GM19239 (cell line): ENCODE measurements at places on chromosomes 12 and 14.

- DNase-seq: no peak
These were observed 6.3 kb downstream of the SCNN1A start for GRCh38 chr12:6368906-6369525.

- no peak for DNase-seq
These were observed 141.6 kb downstream of the GXYLT1 start for GRCh38 chr12:42003031-42003430.

DNA sequence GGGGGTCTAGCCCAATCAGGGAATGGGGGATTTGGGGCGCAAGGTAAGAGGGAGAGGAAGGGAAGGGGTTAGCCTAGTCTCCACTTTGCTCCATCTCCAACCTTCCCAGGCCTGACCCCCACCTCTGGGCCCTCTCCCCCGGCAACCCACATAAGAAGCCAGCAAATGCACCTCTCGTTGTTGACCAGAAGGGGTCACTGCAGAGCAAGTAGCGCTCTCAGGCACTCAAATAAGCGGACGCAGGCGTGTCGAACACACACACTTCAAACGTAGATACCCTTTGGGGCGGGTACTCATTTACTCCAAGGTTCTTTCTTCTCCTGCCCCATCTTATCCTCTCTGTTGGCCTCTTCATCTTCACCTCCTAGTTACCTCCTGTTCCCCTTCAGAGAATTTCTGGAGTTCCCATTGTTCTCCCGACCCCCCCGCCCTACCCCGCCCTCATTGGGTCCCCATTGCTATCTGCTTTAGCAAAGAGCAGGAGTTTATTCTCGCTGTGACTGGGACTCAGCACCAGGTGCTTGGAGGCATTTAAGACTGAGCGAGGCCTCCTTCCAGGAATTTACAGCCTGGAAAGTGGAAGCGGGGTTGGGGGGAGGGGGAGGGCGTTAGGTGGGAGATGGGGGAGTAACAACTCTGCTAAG lies 1.5 kb upstream of the SRRM4 start:
- DNase-seq: peak; percentile 54

GRCh38 chr14:22769369-22769768 lies 2.9 kb downstream of the OXA1L start:
- DNase-seq: no peak

- DNase-seq: no peak
These were observed 1.3 kb downstream of the SLC38A1 start for GRCh38 chr12:46267575-46267824.

DNA sequence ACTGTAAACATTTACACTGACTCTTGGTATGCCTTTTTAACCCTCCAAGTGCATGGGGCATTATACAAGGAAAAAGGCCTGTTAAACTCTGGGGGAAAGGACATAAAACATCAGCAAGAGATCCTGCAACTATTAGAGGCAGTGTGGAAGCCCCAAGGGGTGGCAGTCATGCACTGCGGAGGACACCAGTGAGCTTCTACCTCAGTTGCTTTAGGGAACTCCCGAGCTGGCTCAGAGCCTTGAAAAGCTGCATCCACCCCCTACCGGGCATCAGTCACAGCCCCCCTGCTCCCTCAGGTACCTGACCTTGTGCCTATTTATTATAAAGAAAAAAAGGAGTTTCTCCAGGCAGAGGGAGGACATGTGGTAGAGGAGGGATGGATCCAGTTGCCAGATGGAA lies 695.6 kb upstream of the LMO3 start:
- no peak for DNase-seq

- DNase-seq: no peak
These were observed at the start of gene TNS2 for GRCh38 chr12:53049571-53050318. Gene TNS2, plus strand, starts transcription at chr12:53050065. Its CDS starts 121 bp downstream, at chr12:53050186.

GRCh38 chr14:77526266-77526665 lies 27.6 kb upstream of the ISM2 start:
- DNase-seq: no peak

DNA sequence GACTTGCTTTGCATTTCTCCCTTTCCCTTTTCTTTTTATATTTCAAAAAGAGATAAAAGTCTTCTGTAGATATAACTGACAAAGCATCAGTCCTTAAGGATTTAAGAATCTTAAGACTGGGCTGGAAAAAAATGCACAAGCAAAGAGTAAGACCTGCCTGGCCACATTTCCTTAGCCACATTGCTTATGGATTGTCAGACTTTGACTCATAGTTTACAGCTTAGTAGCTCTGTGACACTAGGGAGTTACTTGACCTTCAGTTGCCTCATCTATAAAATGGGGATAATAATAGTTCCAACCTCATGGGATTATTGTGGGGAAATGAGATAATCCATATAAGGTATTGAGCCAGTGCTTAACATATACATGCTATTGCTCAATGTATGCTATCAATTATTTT lies 66.4 kb upstream of the STK38L start:
- DNase-seq: no peak

GRCh38 chr12:44431647-44432343 lies 444.3 kb downstream of the NELL2 start:
- no peak for DNase-seq

DNA sequence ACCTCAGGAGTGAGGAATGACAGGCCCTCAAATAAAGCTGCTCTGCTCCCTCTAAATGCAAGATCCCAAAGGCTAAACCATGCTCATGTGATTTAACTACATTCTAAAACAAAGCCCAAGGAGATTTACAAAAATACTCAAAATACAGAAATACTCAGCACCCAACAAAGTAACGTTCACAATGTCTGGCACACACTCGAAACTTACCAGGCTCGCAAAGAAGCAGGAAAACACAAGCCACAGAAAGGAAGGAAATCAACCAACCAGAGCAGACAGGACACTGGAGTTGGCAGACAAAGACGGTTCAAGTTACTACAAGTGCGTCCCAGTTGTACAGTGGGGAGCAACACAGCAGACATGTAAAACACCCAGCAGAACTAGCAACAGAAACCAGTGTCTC lies 33.4 kb downstream of the STX2 start:
- DNase-seq: no peak

DNA sequence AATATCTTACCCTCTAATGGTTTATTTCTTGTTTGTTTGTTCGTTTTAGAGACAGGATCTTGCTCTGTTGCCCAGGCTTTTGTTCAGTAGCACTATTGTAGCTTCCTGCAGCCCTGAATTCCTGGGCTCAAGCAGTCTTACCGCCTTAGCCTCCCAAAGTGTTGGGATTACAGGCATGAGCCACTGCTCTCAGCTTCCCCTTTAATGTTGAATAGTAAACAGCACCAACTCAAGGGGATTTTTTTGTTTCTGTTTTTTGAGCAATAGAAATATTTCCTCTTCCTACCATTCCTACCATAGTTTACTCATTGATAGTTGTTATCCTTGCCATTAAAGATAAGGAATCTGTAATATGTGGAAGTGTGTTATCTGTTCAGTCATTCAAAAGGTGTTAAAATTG lies 10.7 kb downstream of the ARID4A start:
- no peak for DNase-seq

DNA sequence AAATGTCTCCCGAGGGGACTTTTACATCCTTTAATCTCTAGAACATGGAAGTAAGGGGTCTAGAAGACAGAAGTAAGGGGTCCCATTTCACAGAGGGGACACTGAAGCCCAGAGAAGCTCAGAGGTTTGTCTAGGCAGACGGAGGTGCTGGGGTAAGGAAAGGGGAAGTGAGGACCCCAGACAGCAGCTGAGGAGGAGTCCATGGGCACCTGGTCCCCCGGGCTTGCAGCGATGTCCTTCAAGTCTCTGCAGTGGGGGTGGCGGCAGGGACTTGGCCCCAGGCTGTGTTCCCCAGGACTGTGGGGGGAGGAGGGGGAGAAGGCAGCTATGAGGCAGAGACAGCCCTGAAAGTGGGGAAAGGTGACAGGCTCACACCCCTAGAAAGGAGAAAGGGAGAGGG lies 30.7 kb downstream of the DTX1 start:
- DNase-seq: no peak

DNA sequence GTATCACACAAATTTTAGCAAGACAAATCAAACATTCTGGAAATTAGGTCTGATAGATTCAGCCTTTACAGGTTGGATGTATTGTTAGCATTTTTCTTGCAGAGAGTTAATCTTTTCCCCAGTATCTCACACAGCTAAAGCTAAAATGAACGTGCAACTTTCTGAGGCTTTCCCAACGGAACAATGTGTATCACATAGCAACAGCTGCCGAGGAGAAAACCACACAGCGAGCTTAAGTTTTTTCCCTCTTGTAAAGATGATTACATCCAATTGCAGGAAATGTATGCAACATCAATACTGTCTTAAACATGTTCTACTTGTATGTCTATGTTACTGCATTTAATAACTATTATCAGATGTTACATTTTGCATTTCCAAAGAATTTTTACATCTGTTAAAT lies 182.2 kb downstream of the CCDC59 start:
- no peak for DNase-seq

- no peak for DNase-seq
These were observed 2.4 kb downstream of the VRK1 start for GRCh38 chr14:96799489-96800054.

GRCh38 chr12:42564556-42564955 lies 25.0 kb downstream of the PRICKLE1 start:
- DNase-seq: no peak

DNA sequence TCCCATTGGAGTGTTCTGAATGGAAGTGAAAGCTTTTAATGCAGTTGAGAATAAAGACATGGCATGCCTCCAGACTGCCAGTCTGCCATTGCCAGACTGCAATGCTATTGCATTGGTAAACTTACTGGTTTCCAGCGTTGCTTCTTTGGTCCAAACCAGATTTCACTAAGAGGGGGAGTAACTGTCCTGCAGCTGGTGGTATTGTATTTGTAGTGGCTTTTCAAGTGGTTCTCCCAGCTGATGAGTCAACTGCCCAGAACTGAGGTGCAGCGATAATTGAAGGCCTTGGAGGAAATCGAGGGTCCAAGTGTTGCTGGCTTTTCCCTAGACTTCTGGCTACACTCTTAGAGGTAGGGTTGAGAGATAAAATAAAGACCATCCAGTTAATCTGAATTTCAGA lies 31.9 kb downstream of the ERG28 start:
- DNase-seq: no peak

- DNase-seq: peak; percentile 18
These were observed 9.6 kb downstream of the PLXNC1 start for GRCh38 chr12:94157981-94158411.

DNA sequence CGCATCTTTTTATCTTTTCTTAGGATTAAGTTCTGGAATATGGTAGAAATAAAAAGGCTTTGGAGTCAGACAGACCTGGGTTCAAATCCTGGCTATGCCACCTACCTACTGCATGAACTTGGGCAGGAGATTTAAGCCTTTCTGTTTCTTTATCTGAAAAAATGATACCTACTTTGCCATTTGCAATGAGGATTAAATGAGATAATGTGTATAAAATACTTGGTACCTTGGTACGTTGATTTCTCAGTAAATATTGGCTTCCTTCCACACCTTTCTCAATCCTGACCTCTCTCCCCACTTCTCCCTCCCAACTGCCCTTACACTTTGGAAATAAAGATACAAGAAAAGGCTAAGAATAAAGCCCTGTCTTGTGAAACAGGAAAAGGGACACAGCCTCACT lies 172.6 kb downstream of the PAX9 start:
- no peak for DNase-seq

DNA sequence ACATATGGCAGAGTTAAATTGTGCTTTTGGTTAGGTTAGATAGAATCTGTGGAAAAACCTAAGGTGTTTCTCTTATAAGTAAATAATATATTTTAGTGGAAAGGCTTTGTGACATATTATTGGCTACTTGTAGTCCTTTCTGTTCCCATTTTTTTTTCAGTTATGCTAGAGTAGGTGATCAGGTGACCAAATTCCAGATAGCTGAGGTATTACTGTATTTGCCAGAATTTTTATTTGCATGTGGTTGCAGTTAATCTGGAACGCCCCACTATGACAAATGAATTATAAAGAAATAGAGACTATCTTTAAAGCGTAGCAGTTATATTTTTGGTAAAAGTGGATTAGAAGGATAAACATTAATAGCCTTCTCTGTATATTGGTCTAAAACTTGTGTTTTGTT lies 52.0 kb downstream of the ARHGAP5 start:
- DNase-seq: no peak

DNA sequence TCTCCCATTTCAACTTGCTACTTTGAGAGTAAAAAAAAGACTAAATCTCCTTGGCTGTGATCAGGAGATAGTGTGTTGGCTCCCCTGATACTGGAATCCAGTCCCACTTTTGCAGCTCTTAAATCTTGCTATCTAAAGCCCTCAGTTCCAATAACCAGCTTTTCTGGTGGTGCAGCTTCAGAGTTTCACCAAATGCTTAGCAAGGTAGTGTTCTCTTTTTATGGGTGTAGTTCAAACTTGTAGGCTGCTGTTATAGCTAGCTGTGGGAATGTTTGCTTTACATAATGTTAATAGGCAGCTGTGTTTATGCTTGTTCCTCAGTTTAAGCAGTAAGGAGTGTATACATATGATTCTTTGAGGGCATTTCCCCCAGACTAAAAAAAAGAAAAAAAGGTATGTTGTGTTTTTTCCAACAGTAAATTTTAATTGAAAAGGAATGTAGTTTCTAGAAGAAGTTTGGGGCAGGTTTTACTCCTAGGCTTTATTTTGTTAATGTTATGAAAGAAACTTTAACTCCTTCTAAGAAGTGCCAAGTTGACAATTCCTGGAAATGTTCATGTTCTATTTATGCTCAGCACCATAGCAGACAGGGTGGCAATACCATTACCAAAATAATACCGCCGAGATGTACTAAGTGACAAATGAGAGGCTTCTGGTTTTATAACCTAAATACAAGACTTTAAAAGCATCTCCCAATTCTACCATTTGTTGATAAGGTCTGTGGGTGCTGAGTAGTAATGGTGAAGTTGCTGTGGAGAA lies 12.1 kb downstream of the CRADD start:
- no peak for DNase-seq

- no peak for DNase-seq
These were observed 76.7 kb downstream of the TBK1 start for GRCh38 chr12:64528616-64529015.

GRCh38 chr12:111056618-111057521 lies 136.5 kb upstream of the MYL2 start:
- DNase-seq: peak; percentile 48

DNA sequence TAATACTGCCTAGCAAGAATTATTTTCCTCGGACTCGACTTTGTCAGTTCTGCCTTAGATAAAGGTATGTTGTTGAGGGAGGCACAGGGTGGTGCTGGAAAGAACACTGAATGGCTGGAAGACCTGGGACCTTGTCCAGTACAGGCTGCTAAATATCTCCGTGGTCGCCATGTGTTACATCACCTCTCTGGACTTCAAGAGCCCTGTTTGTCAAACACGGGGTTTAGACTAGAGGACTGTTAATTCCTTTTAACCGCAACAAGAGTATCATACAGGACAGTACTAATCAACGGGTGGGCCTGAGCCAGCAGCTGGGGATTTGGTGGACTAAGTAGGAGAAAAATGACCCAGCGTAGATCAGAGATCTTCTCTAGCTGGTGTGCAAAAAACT lies 476.3 kb downstream of the LRIG3 start:
- no peak for DNase-seq

- no peak for DNase-seq
These were observed 1375.2 kb upstream of the TMEM132C start for GRCh38 chr12:126891789-126892188.
